Lung (tissue), 17 donors: ENCODE measurements at places on chromosomes 1 and 21.

DNA sequence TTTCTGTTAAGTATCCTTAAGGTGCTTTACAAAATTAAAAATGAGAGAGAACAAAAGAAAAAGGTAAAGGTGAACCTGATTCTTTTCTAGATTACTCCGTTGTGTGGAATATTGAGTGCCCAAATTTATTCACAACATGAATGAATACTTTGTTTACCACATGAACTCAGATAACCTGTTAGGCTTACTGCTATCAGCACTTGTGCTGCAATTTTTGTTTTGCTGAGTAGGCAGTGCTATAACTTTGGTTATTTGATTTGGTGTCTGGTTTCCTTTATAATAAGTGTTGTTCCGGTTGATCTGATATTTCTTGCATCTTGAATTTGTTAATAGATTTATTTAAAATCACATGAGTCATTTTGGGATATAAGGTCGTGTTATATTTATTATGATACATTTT is 195.9 kb downstream of the NEGR1 start:
- no peak for DNase-seq

DNA sequence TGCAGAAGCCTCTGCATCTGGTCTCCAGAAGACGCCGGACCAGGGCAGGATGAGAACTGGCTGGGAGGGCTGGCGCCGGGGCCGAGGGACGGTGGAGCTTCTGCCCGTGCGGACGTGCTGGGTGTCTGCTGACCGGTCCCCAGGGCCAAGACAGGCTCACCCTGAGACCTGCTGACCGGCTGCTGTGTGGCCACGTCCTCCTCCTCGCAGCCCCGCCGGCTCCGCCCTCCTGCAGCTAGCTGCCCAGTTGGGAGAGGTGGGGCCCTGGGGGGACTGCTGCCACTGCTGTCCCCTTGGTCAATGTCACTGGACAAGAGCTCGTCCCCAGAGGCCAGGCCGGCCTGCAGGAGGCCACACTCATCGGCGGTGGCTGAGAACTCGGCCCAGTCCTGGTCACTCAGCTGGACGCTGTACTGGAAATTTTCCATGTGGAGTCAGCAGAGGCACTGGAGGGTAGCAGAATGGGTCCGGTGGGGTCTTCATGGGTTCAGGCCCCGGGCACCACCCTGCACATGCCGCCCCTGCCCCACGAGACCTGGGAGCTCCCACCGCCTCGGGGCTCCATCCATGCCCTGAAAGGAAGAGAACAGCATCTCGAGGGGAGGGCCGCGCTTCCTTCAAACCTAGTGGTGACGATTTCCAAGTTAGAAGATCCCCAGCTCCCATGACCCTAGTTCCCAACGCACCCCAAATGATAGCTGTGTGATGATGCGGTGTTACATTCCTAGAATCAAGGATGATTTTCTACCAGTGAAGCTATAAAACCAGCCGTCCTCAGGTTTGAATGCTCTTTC is 1.1 kb downstream of the PERM1 start:
- no peak for DNase-seq

DNA sequence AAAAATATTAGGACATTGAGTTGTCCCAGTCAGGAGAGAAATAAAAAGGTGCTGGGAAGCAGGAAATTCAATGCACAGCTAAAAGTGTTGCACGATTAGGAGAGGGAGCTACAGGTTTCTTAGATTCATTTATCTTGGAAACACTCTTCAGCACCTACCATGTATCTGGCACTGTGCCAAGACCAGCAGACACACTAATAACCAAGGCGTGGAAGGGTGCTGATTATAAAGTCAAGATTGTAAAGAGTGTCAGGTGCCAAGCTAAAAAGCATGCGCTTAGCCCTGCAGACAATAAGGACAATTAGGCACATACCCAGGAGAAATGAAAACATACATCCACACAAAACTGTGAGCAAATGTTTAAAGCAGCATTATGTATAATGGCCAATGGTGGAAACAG is 129.9 kb downstream of the DSCAM start:
- DNase-seq, result peak; percentile 13

DNA sequence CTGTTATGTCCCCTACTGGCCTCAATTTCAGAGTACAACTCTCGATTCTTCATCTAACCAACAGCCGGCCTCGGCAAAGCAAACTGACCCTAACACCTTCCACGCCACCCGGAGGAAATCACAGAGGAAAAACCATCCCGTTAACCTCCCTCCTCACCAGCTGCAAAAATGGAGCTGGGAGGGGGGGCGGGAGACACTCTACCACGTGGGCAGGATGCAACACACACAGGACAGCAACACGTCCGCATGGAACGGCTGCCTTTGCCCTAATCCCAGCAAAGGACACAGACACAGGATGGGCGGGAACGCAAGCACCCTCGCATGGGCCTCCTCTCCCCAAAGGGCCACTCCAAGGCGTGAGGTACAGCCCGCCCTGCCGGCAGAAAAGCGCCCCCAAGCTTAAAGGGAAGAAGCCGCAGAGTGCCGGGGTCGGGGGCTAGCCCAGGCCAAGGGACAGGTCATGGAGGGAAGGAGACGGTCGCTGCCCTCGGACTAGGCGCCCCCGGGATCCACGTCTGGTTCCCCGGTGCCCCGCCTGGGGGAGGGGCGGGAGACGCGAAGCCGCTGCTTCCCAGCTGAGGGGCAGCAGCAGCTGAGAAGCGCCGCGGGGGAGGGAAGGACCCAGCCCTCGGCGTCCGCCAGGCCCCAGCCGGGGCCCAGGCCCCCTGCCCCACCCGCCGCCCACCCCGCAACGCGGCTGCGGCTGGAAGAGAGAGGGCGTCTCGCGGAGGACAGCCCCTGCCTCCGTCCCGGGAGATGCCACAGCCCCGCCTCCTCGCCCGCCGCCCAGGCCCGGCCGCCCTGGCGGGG is 590 bp downstream of the FOXJ3 start:
- DNase-seq, result peak; percentile 76

- no peak for DNase-seq
These were observed 357.6 kb upstream of the ZP4 start for GRCh38 chr1:238248356-238248755.

GRCh38 chr1:217135569-217135915 is 412.3 kb upstream of the ESRRG start:
- DNase-seq, result peak; percentile 48
